ENCODE measurements at places on chromosomes 6 and 20.

GRCh38 chr6:126574301-126574700, 234.4 kb downstream of the CENPW start:
- DNase-seq, result no peak

- DNase-seq, result no peak
These were observed 35.6 kb upstream of the NR2E1 start for GRCh38 chr6:108130262-108130661.

DNA sequence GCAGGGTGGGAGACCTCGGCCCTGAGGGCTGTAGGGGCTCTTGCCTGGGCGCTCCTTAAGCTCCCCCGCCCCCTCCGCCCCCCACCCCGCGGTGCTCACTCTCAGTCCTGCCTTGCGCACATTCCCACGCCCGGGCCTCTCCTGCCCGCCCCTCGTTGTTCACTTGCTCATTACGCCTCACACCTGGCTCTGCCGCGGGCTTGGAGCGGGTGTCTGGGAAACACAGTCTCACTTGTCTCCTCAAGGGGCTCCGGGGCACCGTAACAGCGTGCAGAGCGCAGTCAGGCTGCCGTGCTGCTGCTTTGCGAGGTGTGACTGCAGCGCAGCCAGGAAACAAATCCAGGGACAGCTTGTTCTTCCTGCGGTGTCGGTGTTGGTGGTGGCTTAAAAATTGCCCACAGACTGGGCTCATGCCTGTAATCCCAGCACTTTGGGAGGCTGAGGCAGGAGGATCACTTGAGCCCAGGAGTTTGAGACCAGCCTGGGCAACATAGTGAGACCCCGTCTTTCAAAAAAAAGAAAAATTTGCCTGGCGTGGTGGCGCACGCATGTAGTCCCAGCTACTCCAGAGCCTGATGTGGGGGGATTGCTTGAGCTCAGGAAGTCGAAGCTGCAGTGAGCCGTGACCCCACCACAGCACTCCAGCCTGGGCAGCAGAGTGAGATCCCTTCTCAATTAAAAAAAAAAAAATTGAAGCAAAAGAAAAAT, 4.6 kb downstream of the NPBWR2 start:
- DNase-seq, result no peak

- DNase-seq, result peak; percentile 46
These were observed 3.5 kb upstream of the LTA start for GRCh38 chr6:31568537-31568961.
